ENCODE measurements at places on chromosomes 2 and 18.

DNA sequence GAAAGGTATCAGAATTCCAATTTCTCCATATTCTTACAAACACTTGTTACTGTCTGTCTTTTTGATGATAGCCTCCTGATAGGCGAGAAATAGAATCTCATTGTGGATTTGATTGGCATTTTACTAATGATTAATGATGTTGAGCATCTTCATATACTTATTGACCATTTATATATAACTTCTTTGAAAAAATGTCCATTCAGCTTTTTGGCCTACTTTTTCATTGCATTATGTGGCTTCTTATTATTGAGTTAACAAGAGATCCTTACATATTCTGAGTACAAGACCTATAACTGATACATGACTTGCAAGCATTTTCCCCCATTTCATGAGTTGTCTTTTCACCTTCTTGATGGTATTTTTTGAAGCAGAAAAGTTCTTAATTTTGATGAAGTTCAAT, 54.6 kb downstream of the QPCT start:
- DNase-seq, result no peak

DNA sequence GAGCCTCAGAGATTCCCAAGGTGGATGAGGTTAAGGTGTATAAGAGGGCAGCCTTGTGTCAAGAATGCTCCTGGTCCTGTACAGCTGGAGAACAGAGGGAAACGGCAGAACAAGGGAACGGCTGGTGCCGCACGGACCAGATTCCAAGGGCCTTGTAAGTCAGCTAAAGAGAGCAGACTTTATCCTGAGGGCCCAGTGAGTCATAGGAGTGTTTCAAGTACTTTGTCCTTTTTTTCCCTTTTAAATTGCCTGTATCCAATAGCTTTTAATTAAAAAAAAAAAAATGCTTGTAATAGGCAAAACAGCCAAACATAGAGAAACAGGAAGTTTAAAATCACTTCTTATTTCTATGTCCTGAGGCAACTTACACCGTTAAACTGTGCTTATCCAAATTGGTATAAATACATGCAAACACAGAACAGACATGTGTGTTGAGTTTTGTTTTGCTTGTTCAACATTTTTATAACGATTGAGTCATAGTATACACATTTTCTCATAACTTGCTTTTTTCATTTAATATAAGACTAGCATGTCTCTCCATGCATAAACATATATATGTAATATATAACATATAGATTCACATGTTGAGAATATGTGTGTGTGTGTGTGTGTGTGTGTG, 42.1 kb upstream of the EVA1A start:
- peak; percentile 96 for DNase-seq

- no peak for DNase-seq
Observed at GRCh38 chr2:189232759-189233406, 53.3 kb upstream of the COL5A2 start.

DNA sequence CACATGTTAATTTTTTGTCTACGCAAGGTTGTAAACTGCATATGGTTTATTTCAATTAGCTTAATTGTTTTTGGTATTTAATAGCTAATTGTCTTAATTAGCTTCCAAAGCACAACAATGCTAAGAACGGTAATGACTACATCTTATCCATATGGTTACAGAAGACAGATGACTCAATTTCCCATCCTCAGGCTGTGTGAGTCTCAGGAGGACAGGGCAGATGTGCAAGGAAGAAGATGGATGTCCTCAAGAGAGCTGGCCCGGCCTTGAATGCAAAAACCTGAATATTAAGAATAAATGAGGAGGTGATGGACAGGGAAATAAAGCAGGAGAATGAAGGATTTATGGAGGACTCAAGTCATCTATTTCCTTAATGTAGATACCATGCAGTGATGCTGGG, 31.4 kb downstream of the SLC4A3 start:
- DNase-seq, result no peak

GRCh38 chr18:38046651-38047050, 481.1 kb upstream of the CELF4 start:
- no peak for DNase-seq

DNA sequence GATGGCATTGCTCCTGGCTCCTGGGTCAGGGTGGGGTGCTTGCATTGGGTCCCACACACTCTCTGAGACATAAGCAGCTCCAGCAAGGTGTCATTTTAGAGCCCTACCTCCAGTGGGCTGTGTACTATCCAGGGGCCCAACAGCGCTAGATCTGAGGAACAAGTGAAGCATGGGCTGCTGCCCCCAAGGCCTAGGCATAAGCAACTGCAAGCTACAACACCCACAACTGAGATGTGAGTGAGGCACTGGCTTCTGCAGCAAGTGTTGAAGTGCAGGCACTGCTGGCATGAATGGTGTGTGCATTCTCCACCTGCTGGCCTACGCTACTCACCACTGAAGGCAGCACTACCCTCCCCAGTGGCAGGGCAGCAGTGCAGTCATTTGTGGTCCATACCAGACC, 81.0 kb upstream of the STK39 start:
- DNase-seq, result no peak

- DNase-seq, result no peak
Observed at GRCh38 chr2:240293557-240294461, 141.7 kb upstream of the GPC1 start.

DNA sequence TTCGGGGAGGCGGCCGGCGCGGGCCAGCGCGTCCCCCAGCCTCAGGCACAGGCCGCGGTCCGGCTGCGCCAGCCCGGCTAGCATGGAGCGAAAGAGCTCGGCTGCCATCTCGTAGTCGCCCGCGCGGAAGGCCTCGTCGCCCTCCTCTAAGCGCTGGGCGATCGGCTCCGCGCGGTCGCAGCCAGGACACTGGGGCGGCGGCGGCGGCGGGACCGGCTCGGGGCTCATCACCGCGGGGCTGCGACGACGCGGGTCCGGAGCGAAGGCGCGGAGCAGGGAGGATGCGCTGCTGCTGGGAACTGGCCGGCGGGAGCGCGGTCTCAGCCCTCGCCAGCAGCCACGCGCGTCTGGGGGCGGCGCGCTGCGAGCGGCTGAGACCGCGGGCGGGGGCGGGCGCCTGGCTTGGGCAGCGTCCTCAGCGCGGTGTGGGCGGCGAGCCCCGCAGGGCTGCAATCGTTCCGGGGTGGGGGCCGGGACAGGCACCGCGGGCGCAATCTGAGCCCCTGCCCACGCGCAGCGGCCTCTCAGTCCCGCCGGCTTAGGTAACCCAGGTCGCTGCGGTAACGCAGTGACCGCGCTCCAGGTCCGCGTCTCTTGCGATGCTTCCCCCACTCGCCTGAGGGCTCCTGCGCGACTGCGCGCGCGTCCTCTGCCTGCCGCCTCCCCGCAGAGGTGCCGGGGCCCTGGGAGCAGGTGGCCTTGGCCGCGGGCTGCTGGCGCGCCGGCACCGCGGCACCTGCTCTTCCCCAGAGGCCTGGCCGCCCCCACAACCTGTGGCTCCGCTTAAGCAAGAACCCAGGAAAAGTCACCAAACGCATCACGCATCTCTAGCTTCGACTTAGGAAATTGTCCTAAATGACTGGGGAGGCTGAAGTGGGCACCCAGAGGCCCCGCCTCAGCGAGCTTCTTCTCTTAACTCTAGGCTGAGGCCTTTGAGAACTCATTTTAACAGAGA, at the start of gene LONRF2:
LONRF2 (minus strand) TSS at position 636 of the 955 bp plus-strand sequence; CDS start at position 228, 408 bp downstream.
- DNase-seq, result no peak

- no peak for DNase-seq
Observed at GRCh38 chr2:171718720-171719119, 31.5 kb downstream of the DYNC1I2 start.

DNA sequence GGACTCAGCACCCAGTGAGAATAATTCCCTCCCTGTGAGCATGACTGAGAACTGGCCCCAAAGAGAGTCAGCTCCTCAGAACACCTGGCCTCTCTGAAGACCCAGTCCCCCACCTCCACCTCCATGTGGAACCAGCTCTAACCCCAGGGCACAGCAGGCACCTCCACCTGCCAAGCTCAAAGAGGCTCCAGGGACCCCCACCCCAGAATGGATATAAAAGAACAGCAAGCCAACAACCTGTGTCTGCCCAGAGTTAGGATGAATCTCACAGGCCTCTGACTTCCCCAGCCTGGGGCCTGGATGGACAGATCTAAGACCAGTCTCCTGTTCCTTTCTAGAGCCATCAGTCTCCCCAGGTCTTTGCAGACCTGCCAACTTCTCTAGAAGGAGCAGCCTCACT, 498.5 kb downstream of the EIPR1 start:
- DNase-seq, result no peak

GRCh38 chr2:7394195-7394594, 477.0 kb downstream of the RNF144A start:
- DNase-seq, result no peak

DNA sequence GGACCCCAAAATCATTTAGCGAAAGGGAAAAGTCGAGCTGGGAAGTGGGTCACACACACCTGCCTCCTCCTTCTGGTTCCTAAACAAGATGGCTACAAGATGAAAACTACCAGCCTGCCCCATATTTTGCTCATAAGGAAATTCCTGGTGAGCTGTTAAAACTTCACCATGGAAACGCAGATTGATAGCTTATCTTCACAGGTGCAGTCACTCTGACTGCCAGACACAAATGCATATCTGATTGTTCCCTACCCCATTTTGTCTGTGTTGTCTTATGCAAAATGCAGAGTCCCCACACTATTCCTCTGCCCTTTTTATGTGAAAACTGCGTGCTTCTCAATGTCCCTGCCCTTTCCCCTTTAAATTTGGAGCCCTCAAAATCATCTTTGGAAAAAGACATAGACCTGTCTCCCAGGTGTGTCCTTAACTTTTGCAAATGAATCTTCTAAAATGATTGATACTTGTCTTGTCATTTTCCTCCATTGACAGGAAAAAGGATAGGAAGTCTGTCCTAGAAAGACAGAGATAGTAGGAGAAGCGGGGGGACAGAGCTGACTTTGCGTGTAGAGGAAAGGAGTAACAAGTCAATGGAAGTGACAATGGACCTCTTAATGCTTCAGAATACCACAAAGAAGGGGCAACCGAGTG, 38.9 kb upstream of the THOC1 start:
- no peak for DNase-seq

- peak; percentile 90 for DNase-seq
Observed at GRCh38 chr2:133765658-133766057, 197.4 kb upstream of the NCKAP5 start.

Data from EH (cell line).